ENCODE measurements at places on chromosomes 6 and 20.

GRCh38 chr6:101907356-101908217 lies 514.1 kb downstream of the GRIK2 start:
- no peak for DNase-seq

DNA sequence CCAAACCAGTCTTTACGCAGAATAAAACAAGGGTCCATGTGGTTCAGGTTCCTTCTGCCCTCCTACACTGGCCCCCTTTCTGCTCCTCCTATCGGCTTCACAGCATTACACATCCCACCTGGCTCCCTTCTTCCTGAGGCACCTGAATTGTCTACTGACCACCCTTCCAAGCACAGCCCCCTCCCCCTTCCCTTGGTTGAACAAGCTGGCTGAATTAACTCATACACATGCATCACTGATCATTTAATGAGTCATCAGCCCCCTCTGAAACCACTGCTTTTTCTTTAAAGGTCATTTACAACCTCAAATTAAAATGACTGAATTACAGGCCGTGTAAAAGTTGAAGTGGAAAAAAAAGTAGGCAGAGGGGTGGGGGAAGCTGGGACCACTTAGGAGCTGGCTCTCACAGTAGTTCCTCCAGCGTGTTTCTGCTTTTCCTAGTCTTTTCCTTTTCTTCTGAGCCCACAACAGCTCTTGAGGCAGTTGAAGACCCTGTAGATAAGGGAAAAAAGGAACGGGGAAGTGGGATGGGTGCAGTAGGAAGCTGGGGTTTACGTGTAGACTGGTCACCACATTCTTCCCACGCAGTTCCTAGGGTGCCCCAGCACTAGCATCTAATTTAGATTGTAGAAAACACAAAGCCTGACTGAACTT lies 67.6 kb downstream of the FYN start:
- DNase-seq, result no peak

GRCh38 chr6:42226645-42227143 lies 9.0 kb upstream of the MRPS10 start:
- no peak for DNase-seq

DNA sequence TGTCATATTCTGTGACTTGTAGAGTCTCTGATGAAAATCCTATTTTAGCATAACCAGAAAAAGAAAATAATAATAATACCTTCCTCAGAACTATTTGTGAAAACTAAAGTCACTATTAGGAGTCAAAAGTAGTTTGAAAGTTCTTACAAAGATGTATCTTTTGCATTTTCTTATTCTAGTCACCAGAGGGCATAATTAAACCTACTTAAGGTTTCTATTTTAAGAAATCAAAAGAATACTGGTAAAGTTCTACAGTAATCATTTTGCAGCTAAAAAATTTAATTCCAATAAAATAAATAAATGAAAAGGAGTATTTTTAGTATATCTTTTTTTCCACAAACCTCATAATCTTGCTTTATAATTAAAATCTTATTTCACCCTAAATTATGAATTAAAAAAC lies 28.0 kb upstream of the MCM9 start:
- DNase-seq, result no peak
